ENCODE measurements at places on chromosomes 2 and 18.
A peak's percentile ranks its signal among the peaks of the same experiment; 100 is the strongest.

DNA sequence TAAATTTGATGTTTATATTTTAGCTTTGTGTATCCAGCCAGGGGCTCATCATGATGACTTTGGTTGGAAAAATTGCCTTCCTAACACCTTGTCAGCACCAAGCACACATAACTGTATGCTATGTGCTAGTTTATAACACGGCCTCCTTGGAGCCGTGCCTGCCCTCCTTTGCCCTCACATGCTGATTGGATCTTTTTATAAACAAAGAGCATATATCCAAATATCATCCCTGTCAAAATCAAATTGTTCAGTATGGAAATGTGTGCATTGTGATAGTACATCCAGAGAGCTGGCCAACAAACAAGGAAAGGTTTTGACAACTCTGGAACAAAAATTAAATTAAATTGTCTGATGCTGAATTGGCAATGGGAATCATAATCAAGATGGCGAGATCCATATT is 241.5 kb downstream of the DCDC2C start:
- DNase-seq: no peak

GRCh38 chr2:61534926-61535325 is 3.2 kb downstream of the XPO1 start:
- no peak for DNase-seq

DNA sequence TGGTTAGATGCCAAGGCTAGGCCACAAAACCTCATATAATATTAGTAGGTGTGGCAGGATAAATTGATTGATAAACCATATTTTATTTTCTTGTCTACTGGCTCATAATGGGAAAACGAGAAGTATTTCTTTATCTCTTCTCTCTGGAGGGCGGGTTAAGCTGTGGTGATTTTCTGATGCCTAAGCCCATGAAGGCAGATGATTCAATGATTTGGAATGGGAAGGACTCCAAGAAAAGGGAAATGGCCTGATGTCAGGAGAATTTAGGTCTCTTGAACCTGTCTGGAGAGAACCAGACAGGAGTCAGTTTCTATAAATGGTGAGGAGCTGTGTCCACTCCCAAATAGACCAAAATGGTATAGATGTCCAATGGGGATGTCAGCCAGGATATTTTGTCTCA is 18.7 kb upstream of the MAP4K3 start:
- peak; percentile 71 for DNase-seq

GRCh38 chr2:173252581-173252980 is 102.1 kb upstream of the CDCA7 start:
- DNase-seq: no peak

GRCh38 chr2:119694845-119695521 is 16.0 kb downstream of the TMEM177 start:
- DNase-seq: no peak

DNA sequence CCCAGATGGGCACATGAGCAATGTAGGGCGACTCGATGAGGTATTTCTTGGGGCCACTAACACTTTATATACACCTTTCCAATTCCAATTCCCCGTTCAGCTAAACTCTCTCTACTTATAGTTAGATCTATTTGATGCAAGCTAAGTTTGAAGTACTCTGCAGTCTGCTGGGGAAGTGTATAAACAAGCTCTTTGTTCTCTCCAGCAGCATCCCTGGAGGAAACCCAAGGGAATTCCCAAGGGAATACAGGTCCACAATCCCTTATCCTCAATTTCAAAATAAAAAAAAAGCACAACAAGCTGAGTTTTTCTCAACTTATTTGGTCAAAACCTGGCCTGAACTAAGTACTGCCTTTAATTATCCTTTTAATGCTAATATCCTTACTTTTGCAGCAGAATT is 433.3 kb downstream of the NBAS start:
- DNase-seq: no peak

DNA sequence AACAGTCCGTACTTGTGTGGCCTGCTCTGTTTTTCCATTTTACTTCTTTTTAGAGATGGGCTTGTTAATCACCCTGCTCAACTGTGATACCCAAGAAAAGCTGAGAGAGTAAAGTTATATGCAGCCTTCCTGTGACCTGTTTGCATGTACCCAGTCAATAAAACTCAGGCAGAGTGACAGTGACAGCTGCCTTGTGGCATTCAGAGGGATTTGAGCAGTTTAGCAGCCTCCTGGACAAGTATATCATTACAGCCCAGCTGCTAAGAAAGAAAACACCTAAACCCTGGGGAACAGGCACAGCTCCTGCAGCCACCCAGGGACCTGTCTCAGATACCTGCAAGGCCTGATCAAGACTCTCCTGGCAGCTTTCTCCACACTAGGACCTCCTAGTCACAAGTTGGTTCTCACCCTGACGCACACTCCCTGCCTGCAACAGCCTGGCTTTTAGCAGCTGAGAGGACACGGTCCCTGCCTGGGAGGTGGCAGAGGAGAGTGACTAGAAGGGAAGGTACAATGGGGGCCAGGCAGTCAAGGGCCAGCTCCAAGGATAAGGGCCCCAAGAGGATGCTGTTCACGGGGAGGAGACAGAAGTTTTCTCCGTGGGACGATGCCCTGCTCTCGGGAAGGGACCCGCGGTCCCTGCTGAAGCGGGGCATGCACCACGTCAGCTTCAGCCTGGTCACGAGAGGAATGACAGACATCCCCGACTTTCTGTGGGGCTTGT is at the start of gene LRRC30:
Gene LRRC30, plus strand, starts transcription at position 464 of the 724 bp plus-strand sequence. Its CDS starts 50 bp downstream, at position 514.
- no peak for DNase-seq
